Activated CD4-positive, alpha-beta T cell treated with anti-CD3 and anti-CD28 coated beads, Interleukin-2, amount 10 ng/mL, durations not matched to agents 7 days and 5 days (primary cell): ENCODE measurements at places on chromosomes 11 and 22. TPM values are rescaled to one million over a fixed set of nuclear protein-coding genes. Genes with fewer than 3 reads are reported as not detected.

OR2AG1 gene
- total RNA-seq: not detected

TENM4 gene
- not detected for total RNA-seq

APOA4 gene
- total RNA-seq: not detected

CHRM1 gene
- not detected for total RNA-seq

KCTD14 gene
- total RNA-seq: 0.19 TPM

NLRP14 gene
- total RNA-seq: 0.05 TPM
